EL (cell line): ENCODE measurements at places on chromosomes 2 and 18.

GRCh38 chr2:66362701-66363100 is 72.2 kb upstream of the MEIS1 start:
- DNase-seq, result no peak

- DNase-seq, result no peak
Measured at GRCh38 chr2:189144700-189145211, 34.8 kb downstream of the COL5A2 start.

GRCh38 chr2:222024932-222025880 is 273.6 kb downstream of the PAX3 start:
- peak; percentile 49 for DNase-seq

GRCh38 chr2:228348516-228349064 is 167.1 kb upstream of the SPHKAP start:
- no peak for DNase-seq

GRCh38 chr2:70418514-70418913 is 116.6 kb upstream of the FAM136A start:
- no peak for DNase-seq

DNA sequence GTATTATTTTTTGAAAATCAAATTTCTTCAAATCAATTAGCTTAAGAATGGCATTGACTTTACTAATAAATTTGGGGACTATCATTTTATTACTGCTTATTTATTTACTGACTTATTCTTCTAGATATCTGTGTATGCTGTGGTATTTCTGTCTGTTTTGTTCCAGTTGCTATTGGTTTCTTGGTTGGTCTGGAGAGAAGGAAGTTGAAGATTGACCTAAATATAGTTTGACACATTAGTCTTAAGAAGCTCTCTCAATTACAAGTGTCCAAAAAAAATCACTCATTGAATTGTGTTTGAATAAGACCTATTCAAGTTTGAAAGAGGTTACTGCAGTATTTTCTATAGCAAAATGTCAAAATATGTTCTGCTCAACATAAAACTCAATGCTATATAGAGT is 153.3 kb upstream of the KYNU start:
- DNase-seq, result no peak

GRCh38 chr2:96524482-96525210 is 11.9 kb upstream of the ARID5A start:
- no peak for DNase-seq

- peak; percentile 2 for DNase-seq
Measured at GRCh38 chr2:72291059-72291458, 143.4 kb upstream of the CYP26B1 start.

DNA sequence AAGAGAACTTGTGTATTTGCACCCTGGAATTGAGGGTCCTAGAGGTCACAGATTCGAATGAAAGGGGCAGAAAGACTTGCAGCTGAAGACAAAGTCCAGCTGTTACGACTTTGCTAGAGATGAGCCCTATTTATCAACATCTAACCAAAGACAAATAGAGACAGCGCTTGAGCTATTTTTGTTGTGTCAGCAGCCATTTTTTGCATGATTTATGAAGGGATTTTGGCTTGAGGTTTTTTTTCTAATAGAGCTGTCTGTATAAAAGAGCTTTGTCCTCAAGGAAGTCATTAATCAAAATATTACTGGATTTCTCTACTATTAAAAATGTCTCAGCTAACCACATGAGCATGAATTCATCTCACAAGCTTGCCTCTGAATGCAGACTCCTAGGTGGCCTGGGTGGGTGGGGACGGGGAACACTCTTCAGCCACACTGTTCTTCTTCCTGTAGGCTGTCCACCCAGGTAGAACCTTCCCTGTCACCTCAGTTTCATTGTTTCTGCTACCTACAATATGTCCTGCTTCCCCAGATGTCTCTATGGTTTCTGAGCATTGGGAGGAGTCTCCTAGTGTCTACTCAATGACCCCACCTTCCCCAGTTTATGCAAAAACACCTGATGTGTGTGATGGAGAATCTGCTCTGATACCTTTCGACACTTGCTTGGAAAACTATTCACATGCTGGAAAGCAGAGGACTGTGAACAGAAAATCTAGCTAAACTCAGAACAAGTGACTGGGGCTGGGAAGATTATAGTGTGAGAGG is 7.2 kb upstream of the CD226 start:
- DNase-seq, result no peak

DNA sequence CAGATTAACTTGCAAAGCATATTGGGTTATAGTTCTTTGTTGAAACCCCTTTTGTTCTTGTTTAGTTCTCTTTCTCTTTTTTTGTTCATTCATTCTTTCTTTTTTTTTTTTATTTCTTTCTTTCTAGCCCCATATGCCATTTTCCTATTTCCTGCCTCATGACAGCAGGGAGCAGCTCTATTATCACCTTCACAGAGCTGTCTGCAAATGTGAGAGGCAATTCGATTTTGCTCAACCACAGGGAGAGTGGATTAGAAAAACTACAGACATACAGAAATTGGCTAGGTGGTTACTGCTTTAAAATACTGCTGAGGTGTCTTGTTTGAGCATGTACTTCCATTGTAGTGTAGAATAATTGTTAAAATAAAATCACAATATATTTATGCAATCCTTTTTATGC is 44.2 kb upstream of the TBR1 start:
- no peak for DNase-seq

DNA sequence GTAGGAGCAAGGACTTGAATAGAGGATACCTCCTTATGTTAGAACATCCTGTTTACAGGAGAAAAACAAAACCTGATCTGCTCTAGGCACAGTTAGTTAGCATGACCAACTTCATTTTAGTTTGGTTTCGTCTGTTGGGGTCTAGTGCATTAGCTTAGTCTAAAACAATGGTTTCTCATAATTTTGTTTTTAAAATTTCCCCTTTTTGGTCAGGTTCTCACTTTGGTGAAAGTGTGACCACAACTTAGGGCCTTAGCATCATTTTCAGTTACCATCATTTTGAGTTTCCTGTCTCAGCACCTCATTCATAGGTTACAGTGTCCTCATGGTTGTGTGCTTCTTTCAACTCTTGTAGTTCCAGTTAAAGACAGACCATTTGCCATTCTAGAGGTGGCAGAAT is 1277.0 kb upstream of the SLC39A10 start:
- no peak for DNase-seq

GRCh38 chr2:216731465-216731864 is 36.1 kb upstream of the IGFBP5 start:
- DNase-seq, result no peak

- DNase-seq, result no peak
Measured at GRCh38 chr18:54147439-54147838, 77.0 kb downstream of the MBD2 start.

- no peak for DNase-seq
Measured at GRCh38 chr2:53432936-53433335, 334.7 kb upstream of the CHAC2 start.

- DNase-seq, result no peak
Measured at GRCh38 chr2:159129824-159130223, 156.7 kb downstream of the WDSUB1 start.

DNA sequence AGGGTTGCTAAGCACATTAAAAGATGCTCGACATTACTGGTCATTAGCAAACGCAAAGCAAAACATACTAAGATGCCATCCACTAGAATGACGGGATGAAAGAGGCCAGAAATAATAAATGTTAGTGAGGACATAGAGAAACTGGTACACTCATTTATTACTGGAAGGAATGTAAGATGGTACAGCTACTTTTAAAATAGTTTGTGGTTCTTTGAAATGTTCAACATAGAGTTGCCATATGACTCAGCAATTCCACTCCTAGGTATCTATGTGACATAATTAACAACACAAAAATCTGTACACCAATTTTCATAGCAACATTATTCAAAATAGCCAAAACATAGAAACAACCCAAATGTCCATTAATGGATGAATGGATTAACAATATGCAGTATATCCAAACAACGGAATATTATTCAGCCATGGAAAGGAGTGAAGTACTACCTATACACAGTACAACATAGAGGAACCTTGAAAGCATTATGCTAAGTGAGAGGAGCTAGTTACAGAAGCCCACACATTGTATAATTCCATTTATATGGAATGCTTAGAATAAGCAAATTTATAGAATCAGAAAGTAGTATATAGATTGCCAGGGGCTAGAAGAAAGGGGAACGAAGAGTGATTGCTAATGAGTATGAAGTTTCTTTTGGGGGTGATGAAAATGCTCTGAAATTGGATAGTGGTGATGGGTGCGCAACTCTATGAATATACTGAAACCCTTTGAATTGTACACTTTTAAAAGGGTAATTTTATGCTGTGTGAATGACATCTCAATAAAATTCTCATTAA is 61.9 kb upstream of the IL1R1 start:
- no peak for DNase-seq
